ENCODE measurements at places on chromosomes 12 and 14. TPM values are rescaled to one million over a fixed set of nuclear protein-coding genes. Genes with fewer than 3 reads are reported as not detected.
A peak's percentile ranks its signal among the peaks of the same experiment; 100 is the strongest.

GRCh38 chr14:36518031-36518585 is 1.9 kb downstream of the NKX2-1 start:
- H3K27ac ChIP-seq = no peak overlapping the region
- DNase-seq = no peak
- peaks cover 97% of the 10 kb centered on the region for H3K27me3 ChIP-seq
- no peak overlapping the region for H3K4me3 ChIP-seq

DNA sequence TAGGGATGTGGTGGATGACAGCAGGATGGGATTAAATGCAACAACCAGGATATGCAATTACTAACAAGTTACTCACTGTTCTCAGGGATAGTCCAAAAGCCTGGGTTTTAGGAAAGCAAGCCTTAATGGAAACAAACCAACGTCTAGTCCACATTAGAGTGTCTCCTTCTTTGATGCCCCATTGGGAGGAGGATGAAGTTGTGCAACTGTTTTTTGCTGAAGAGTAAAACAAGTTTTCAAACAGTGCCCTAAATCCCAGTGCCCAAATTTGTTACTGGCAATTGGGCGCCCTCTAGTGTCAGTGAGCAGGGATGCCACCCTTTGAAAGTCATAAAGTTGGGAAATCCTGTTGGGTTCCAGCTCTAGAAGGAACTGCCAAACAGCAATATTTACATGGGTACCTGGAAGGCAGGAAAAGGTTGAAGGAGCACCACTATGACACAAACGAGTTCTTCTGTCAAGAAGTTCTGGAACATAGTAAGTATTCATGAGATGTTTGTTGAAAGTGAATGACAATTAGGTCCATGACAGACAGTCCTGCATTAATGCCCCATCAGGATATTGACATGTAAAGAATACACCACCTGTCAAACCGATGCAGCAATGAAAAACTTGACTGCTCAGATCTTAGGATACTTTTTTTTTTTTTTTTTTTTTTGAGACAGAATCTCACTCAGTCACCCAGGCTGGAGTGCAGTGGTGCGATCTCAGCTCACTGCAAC is 11.1 kb upstream of the DPF3 start:
- no peak overlapping the region for H3K27ac ChIP-seq
- H3K4me3 ChIP-seq = no peak overlapping the region
- peaks cover 6% of the 10 kb centered on the region for H3K27me3 ChIP-seq
- H3K4me1 ChIP-seq = peaks cover 21% of the 10 kb centered on the region

DNA sequence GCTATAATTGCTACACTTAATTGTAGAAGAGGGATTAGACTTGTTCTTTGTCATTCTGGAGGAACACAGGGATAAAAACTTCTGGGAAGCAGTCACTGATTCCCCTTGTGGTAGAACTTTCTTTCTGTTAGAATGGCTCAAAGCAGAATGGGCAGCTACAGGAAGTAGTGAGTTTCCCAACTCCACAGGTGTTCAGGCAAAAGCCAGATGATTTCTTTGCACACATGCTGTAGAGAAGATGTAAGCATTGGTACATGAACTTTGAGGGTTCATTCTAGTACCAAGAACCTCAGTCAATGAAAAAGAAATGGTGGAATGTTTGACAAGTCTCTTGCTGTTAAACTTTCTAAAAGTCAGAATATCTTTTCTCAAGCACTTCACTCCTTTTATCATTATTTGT is 4.3 kb downstream of the NDUFA9 start:
- H3K4me1 ChIP-seq = peaks cover 17% of the 10 kb centered on the region
- peaks cover 11% of the 10 kb centered on the region for H3K36me3 ChIP-seq
- no peak overlapping the region for H3K27ac ChIP-seq
- DNase-seq = no peak
- no peaks in the 10 kb centered on the region for H3K27me3 ChIP-seq

- H3K4me3 ChIP-seq = no peak overlapping the region
- H3K4me1 ChIP-seq = peaks cover 12% of the 10 kb centered on the region
- peaks cover 6% of the 10 kb centered on the region for H3K27me3 ChIP-seq
Observed at GRCh38 chr12:51886021-51886710, 1.7 kb upstream of the ANKRD33 start.

The RNU6-8 gene
- total RNA-seq = not detected

The FAM216A gene
- total RNA-seq = 10.3 TPM

GRCh38 chr12:126966498-126966897 is 1300.5 kb upstream of the TMEM132C start:
- no peak overlapping the region for H3K4me3 ChIP-seq
- no peaks in the 10 kb centered on the region for H3K36me3 ChIP-seq
- no peaks in the 10 kb centered on the region for H3K4me1 ChIP-seq
- no peak overlapping the region for H3K27ac ChIP-seq
- no peak for DNase-seq

The PZP gene
- not detected for total RNA-seq

GRCh38 chr12:106090591-106091445 is 47.9 kb downstream of the NUAK1 start:
- H3K4me3 ChIP-seq = no peak overlapping the region
- H3K36me3 ChIP-seq = peaks cover 14% of the 10 kb centered on the region
- no peak for DNase-seq
- peak overlapping the region; percentile 75 for H3K27ac ChIP-seq

- peak overlapping the region; percentile 44 for H3K27ac ChIP-seq
- DNase-seq = no peak
- H3K4me1 ChIP-seq = peaks cover 36% of the 10 kb centered on the region
- H3K36me3 ChIP-seq = no peaks in the 10 kb centered on the region
- no peak overlapping the region for H3K4me3 ChIP-seq
- H3K27me3 ChIP-seq = no peaks in the 10 kb centered on the region
Observed at GRCh38 chr12:28855761-28856310, 293.2 kb upstream of the FAR2 start.

- peaks cover 60% of the 10 kb centered on the region for H3K4me1 ChIP-seq
- no peaks in the 10 kb centered on the region for H3K27me3 ChIP-seq
- H3K27ac ChIP-seq = peak overlapping the region; percentile 83
- H3K36me3 ChIP-seq = no peaks in the 10 kb centered on the region
Observed at GRCh38 chr12:13100605-13100881, 2.9 kb downstream of the GSG1 start.

The ALDH6A1 gene
- 16.8 TPM for total RNA-seq

The SYCP3 gene
- total RNA-seq = 0.16 TPM

- no peak for DNase-seq
- H3K27me3 ChIP-seq = peaks cover 47% of the 10 kb centered on the region
- H3K36me3 ChIP-seq = no peaks in the 10 kb centered on the region
- H3K4me3 ChIP-seq = no peak overlapping the region
Observed at GRCh38 chr14:88196925-88197324, 126.1 kb downstream of the KCNK10 start.

- H3K27ac ChIP-seq = no peak overlapping the region
- no peak overlapping the region for H3K4me3 ChIP-seq
- DNase-seq = no peak
- no peaks in the 10 kb centered on the region for H3K36me3 ChIP-seq
- no peaks in the 10 kb centered on the region for H3K27me3 ChIP-seq
Observed at GRCh38 chr12:76303365-76303764, 44.9 kb downstream of the BBS10 start.

The KRT3 gene
- total RNA-seq = 0.75 TPM

The WASHC4 gene
- total RNA-seq = 46.2 TPM

The CRIP1 gene
- total RNA-seq = 17.1 TPM

DNA sequence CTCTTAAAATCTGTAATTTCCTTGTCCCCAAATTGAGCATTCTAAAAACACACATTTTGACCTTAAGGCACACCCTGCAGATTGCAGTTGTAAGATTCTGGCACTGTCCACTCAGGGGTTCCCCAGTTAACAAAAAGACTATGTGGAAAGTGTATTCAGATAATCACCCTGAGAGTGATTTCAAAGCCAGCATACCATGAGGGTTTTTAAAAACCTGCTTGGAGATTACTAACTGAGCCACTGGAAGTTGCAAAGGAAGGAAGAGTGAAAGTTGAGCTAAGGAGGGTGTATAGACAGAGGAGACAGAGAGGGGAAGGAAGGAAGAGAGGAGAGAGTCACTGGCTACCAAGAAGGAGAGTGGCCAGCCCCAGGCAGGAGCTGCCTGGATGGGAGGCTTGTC is 82.6 kb downstream of the EML1 start:
- peaks cover 20% of the 10 kb centered on the region for H3K4me1 ChIP-seq
- peaks cover 58% of the 10 kb centered on the region for H3K27me3 ChIP-seq
- H3K36me3 ChIP-seq = no peaks in the 10 kb centered on the region
- no peak for DNase-seq
- no peak overlapping the region for H3K4me3 ChIP-seq

DNA sequence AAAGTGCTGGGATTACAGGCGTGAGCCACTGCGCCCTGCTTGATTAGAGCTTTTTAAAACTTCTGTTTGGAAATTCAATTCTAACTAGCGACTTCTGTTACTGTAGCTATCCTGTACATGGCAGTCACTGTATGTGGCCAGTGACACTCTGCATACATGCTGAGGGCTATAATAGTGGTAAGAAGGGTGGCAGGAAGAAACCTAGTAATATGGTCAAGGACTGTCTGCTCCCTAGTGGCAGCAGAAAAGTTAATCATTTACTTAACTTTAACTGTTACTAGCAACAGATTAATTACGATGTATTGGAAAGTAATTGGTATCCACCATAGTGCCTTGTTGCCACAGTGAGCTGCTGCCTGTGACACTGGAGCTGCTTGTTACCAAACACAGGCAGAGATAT is 149.0 kb downstream of the KITLG start:
- DNase-seq = no peak
- H3K27me3 ChIP-seq = no peaks in the 10 kb centered on the region
- H3K4me1 ChIP-seq = peaks cover 3% of the 10 kb centered on the region
- H3K4me3 ChIP-seq = no peak overlapping the region
- peaks cover 9% of the 10 kb centered on the region for H3K36me3 ChIP-seq
- H3K27ac ChIP-seq = no peak overlapping the region

GRCh38 chr12:109277899-109278762 is 31.0 kb downstream of the FOXN4 start:
- no peaks in the 10 kb centered on the region for H3K36me3 ChIP-seq
- DNase-seq = no peak
- no peak overlapping the region for H3K27ac ChIP-seq
- H3K4me3 ChIP-seq = no peak overlapping the region
- peaks cover 14% of the 10 kb centered on the region for H3K4me1 ChIP-seq

DNA sequence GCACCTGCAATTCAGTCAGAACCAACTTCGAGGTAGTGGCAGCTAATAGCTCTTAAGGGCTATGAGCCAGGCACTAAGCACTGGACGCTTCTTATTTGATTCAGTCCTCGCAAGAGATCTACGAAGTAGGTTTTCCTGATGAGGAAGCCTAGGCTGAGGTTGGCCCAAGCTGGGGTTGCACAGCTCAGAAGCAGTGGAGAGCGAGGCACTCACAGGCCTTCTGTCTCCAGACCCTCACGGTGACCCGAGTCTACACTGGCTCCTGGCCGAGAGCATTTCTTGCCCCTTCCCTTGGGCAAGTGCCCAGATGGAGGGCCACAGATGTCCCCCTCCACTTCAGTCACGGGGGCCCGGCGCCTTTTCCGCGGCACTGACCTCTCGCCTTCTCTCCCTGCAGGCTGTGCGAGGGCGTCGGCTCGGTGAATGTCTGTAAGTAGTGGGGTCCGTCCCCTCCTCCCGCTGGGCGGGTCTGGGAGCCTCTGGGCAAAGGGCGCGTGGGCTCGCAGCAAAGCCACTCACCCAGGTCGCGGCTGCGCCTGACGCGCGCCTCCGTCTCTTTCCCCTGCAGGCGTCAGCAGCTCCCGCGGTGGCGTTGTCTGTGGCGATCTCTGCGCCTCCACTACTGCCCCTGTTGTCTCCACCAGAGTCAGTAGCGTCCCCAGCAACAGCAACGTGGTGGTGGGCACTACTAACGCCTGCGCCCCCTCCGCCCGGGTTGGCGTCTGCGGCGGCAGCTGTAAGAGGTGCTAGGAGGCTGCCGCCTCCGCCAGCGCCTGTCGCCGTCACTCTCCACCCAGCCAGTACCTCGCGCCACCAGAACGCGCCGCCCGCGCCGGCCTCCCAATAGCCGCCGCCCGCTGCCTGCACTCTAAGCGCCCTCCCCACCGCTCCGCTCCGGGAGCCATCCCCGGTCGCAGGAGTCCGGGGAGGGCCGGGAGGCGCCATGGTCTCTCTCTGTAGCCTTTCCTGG is 13.1 kb downstream of the KRT83 start:
- H3K4me3 ChIP-seq = peak overlapping the region; percentile 68
- H3K4me1 ChIP-seq = peaks cover 10% of the 10 kb centered on the region
- peak overlapping the region; percentile 24 for H3K27ac ChIP-seq
- peaks cover 84% of the 10 kb centered on the region for H3K27me3 ChIP-seq

DNA sequence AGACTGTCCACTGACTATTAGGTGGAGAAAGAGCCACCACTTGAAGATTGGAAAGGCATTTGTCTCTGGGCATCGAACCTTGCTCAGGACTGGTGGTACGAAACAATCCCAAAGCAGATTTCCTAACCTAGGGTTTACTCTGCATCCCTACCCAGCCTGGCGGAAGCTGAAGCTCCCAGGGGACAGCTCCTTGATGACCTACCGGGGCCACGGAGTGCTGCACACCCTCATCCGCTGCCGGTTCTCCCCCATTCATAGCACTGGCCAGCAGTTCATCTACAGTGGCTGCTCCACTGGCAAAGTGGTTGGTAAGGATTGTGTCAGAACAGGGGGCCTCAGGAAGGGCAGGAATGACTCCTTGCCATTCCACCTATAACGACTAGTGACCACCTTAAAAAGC is 6.5 kb upstream of the NRL start:
- no peak for DNase-seq
- no peak overlapping the region for H3K4me3 ChIP-seq
- H3K27me3 ChIP-seq = no peaks in the 10 kb centered on the region
- no peak overlapping the region for H3K27ac ChIP-seq

GRCh38 chr12:12398026-12398859 is 41.4 kb downstream of the BORCS5 start:
- H3K4me3 ChIP-seq = no peak overlapping the region
- peaks cover 29% of the 10 kb centered on the region for H3K4me1 ChIP-seq
- peak overlapping the region; percentile 64 for H3K27ac ChIP-seq
- H3K36me3 ChIP-seq = peaks cover 9% of the 10 kb centered on the region
- DNase-seq = no peak
- no peaks in the 10 kb centered on the region for H3K27me3 ChIP-seq

DNA sequence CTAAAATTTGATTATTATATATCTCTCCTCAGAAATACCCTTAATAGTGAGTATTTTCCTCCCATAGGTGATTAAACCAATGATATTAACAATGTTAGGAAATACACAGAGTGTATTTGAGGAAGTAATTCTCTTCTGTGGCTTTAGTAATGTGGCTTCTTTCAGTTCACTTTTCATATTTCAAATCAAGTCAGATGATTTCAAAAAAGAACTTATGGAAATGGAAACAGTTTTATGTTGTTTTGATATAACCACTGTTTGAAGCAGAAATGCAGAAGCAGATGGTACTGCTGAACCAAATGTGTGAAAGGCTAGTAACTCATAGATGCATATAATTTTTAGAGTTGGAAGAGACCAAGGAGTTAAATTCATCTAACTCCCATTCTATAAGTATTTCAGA is 1.9 kb upstream of the GPR33 start:
- no peaks in the 10 kb centered on the region for H3K27me3 ChIP-seq
- no peak overlapping the region for H3K27ac ChIP-seq
- H3K4me1 ChIP-seq = no peaks in the 10 kb centered on the region
- H3K4me3 ChIP-seq = no peak overlapping the region
- DNase-seq = no peak

DNA sequence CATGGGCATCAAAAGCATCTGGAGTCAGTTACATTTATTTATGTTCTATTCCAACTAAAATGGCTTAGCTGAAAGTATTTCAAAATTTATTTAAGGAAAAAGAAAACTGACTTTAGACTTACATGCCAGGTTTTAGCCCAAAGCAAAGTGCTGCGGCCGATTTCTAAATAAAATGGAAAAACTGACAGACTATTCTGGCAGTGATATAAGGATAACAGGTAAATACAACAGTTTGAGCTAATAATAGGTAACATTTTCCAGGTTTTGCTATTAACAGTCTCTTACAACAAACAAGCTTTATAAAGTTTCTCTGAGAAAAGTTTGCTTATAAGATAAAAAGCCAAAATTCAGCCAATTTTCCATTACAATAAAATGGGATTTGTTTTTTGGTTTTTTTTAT is 937.2 kb upstream of the FLRT2 start:
- H3K4me3 ChIP-seq = no peak overlapping the region
- H3K27ac ChIP-seq = no peak overlapping the region
- H3K4me1 ChIP-seq = no peaks in the 10 kb centered on the region
- DNase-seq = no peak
- H3K27me3 ChIP-seq = no peaks in the 10 kb centered on the region
